ENCODE measurements at places on chromosomes 4 and X.

- DNase-seq = peak; percentile 39
Observed at GRCh38 chr4:24805566-24805965, 10.2 kb downstream of the SOD3 start.

GRCh38 chrX:39974270-39974669 is 123.5 kb downstream of the BCOR start:
- DNase-seq = no peak

- DNase-seq = no peak
Observed at GRCh38 chr4:144589512-144589911, 56.4 kb upstream of the HHIP start.

- DNase-seq = no peak
Observed at GRCh38 chr4:147039976-147040575, 94.4 kb upstream of the TTC29 start.

GRCh38 chr4:11467931-11468330 is 39.2 kb upstream of the HS3ST1 start:
- DNase-seq = no peak

DNA sequence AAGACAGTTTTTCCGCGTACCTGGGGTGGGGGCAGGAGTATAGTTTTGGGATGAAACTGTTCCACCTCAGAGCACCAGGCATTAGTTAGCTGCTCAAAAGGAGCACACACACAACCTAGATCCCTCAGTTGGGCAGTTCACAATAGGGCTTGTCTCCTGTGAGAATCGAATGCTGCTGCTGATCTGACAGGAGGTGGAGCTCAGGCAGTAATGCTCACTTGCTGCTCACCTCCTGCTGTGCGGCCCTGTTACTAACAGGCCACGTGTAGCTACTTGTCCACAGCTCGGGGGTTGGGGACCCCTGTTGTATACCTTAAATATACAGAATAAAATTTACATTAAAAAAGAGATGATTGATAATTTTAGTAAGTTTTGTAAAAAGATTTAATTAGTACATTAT is 191.5 kb downstream of the SLC7A11 start:
- no peak for DNase-seq

- no peak for DNase-seq
Observed at GRCh38 chrX:9037296-9037695, 3.4 kb upstream of the FAM9B start.

DNA sequence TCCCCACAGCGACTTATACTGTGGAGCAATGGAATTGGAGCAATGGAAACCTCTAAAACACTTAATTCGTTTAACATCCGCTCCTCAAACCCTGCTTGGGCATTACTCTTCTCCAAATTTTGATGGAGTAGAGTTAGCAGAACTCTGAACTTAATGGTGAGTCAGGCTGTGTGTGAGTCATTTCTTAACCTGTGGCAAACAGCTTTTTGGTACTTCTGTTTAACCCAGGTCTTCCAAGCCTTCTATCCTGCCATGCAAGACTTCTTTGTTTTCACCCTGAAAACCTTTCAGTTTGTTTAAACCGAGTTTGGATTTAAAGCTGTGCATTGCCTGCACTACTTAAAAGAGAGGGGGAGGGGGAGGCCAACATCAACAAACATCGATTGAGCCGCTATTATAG is 3.6 kb upstream of the AMOT start:
- no peak for DNase-seq

- no peak for DNase-seq
Observed at GRCh38 chrX:68708503-68709290, 61.2 kb downstream of the STARD8 start.

DNA sequence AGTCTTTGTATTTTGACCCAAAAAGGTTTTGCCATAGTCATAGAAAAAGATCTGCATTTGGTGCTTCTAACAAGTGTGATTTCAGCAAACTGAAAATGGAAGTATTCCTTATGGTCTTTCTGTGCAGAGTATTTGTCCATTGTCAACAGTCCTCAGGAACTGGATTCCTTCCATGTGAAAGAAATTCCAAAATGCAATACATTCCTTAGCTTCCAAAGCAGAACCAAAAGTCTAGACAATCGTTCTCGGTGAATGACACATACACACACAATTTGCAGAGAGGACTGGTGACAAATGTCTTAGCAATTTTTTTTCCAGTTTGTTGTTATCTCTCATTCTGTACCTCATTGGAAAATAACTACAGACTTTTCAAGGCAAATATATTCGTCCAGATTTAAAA is 562.2 kb upstream of the SLIT2 start:
- DNase-seq = no peak

DNA sequence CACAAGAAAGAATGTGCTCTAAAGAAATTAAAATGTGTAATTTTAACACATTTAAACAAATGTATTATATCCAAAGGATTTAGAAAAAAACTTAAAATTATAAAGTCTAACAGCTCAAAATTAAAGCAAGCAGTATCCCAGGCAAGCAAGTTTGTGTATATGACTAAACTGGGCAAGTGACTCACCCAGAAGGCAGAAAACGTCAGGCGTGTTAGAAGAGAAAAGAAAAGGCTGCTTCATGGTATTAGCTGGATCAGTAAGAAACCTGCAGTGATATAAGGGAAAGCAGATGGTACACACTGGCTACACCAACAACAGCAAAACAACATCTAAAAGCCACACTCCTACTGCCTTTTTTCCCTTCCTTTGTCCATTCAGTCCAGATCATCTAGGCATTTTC is 250.6 kb upstream of the NDST3 start:
- DNase-seq = no peak

DNA sequence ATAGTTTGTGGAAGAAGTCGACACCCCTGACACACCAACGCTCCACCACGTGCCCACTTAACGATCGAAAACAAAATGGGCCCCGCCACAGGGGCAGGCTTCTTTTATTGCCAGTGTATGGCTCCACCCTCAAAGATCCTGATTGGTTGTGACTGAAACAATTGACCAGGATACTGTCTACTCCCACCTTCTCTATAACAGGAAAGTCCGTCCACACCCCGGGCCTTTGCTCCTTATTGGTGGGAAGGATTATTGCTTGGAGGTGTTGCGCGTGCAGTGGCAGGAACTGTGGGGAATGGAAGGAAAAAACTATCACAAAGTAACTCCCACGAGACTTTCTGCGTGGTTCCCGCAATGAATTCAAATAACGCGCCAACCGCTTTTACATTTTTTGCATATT is at the start of gene USP26:
Gene USP26, minus strand, starts transcription at position 79 of the 400 bp plus-strand sequence. CDS start 68,889 bp downstream, outside the sequence.
- DNase-seq = no peak

DNA sequence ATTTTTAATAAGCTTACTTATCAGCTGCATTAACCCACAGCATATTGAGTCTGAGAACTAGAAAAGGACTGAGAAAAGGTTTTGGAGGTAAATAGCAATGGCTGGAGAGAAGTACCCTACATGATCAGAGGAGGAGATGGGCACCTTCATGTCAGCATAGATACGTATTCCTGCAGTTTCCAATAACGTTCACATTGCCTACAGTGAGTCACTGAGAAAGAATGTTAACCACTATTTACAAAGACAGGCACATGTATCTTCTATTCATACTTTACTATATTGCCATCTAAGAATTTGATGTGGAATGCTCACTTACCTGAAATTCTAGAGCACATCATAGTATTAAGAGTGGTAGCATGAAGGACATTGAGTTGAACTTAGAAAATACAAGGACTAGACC is 92.5 kb downstream of the TLL1 start:
- DNase-seq = no peak

DNA sequence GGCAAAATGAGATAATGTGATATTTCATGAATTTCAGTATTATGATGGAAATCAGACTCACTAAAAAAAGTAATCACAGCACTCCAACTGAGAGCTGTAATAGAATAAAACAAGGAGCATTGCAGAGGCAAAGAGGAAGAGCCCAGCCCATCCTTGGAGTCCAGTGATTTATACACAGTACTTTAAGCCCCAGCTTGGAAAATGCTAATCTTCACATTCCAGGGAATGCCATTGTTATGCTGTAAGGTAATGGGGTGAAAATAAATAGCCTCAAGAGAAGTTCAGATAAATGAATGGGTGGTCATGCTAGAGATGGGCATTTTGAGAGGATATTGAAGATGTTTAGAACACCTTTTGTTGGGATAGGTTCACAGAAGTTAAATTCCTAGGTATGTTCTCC is 190.3 kb upstream of the TAPT1 start:
- no peak for DNase-seq

- no peak for DNase-seq
Observed at GRCh38 chr4:99809326-99809725, 7.3 kb upstream of the DAPP1 start.

DNA sequence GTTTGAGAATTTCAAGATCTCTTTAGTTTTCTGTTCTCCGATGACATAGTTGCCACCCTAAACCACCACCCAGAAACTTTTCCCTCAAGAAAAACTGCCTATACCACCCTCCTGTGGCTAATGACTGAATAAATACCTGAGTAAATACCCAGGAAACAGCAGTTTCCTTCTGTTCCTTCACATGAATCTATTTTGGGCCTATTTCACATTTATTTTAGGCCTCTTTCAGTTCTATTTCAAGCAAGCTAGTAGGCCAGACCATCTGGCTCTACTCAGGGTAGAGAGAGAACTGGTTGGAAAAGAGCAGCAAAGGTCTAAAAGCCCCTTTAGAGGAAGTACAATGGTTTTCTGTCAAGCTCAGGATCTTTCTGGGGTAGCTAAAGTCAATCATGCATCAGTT is 23.4 kb downstream of the ARHGEF9 start:
- no peak for DNase-seq

GRCh38 chr4:15234856-15235126 is 193.0 kb upstream of the C1QTNF7 start:
- DNase-seq = no peak

DNA sequence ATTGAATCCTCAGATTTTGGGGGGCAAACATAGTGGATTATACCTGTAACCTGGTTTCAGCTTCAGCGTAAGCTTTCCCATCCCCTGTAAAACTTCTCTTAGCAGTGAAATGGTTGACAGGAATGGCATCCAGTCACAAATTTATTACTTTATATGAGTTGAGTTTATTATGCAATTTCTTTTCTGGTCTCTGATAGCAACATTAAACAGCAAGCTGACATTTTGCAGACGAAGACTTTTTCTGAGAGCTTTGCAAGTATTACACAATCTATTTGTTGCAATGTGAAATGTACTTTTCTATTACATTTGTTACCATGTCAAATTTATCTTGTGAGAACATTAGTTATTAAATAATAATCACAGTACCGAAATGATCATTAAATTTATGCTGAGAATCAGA is 60.6 kb downstream of the GSPT2 start:
- DNase-seq = no peak

DNA sequence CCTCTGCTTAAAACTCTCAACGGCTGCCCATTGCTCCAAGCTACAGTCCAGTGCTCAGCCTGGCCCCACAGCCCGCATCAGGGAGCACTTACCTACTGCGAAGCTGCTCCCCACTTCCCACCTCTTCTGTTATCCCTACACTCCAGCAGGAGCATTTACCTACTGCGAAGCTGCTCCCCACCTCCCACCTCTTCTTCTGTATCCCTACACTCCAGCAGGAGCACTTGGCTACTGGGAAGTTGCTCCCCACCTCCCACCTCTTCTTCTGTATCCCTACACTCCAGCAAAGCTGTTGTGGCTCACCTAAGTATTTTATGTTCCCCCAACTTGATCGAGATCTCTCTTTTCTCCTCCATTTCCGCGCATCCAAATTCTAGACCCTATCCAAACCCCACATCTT is 563.3 kb upstream of the ZFP42 start:
- DNase-seq = no peak

- DNase-seq = no peak
Observed at GRCh38 chr4:8383451-8384160, 56.9 kb downstream of the ACOX3 start.

DNA sequence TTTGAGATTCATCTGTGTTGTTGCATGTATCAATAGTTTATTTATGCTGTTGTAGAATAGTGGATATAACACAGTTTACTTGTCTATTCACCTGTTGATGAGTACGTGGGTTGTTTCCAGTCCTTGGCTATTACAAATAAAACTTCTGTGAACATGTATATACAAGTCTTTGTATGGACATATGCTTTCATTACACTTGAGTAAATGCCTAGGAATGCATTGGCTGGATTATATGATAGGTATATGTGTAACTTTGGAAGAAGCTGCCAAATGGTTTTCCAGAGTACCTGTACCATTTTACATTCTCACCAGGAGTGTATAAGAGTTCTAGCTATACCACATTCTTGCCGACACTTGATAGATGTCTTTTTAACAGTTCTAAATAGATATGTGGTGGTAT is 16.5 kb downstream of the ART3 start:
- DNase-seq = no peak

DNA sequence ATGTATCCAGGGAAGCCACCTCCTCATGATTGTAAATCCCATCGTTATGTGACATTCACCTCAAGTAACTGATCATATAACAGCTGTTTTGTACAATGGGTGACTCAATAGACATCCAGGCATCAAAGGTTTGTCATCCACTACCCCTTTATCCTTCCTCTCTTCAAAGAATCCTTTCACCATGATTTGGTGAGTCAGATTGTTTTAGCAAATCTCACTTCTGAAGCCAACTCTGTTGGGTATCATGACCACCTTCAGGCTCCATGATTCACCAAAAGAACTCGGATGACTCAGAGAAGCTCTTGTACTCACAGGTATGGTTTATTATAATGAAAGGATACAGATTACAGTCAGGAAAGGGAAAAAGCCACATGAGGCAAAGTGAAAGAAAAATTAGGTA is 132.1 kb downstream of the PWWP3B start:
- DNase-seq = no peak

DNA sequence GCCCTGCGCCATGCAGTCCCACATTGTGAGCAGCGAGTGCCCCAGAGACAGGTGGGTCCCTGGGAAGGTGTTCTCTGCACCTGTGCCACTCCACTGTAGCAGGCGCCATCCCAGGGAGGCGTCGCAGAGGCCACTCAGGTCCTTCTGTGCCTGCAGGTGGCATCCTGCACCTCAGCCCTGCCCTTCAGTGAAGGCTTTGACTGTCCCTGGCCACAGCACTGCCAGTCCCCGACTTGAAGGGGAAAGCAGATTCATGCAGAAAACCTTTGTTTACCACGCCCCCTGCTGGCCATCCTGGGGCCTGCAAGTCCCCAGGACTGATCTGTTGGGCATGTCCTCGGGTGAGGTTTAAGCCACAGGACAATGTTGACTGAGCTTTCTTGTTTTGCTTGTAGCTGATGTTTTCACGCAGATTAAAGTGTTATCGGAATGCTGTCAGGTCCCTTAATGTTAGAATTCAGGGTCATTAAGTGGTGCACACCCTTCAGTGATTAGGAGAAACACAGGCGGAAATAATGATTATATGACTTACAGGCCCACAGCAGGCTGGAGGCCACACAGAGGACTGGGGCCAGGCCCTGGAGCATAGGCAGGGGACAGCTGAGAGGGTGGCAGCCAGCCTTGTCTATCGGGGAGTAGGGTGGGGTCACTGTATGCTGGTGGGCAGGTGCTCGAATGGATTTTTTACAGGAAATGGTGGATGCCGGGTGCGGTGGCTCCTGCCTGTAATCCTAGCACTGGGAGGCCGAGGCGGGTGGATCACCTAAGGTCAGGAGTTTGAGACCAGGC is 5.0 kb downstream of the TACC3 start:
- peak; percentile 75 for DNase-seq

GRCh38 chr4:152094970-152095700 is 334.3 kb upstream of the GATB start:
- DNase-seq = peak; percentile 93

All from LNCaP clone FGC (cell line).